ENCODE measurements at places on chromosomes 4 and X.

GRCh38 chrX:137547291-137547690 is 18.6 kb upstream of the ZIC3 start:
- no peak for DNase-seq

DNA sequence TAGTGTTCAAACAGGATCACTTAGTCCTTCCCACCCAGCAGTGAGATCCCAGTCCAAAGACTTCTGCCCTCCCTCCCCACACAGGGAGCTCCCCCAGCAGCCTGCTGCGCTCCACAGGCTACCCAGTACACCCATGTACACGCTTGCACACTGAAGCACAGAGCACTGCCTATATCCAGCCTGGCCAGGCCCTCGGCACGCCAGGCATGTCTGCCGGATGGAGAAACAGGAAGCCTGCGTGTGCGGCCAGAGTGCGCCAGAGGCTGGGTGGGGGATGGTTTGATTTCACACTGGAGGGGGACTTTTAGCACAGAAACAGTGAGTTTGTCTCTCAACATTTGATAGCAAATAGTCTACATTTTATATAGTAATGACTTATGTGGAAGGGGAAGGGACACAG is 833.5 kb upstream of the IGFBP7 start:
- DNase-seq = no peak

- no peak for DNase-seq
Observed at GRCh38 chr4:7900334-7900909, 39.2 kb downstream of the AFAP1 start.

- no peak for DNase-seq
Observed at GRCh38 chrX:10326578-10326977, 169.8 kb downstream of the CLCN4 start.

DNA sequence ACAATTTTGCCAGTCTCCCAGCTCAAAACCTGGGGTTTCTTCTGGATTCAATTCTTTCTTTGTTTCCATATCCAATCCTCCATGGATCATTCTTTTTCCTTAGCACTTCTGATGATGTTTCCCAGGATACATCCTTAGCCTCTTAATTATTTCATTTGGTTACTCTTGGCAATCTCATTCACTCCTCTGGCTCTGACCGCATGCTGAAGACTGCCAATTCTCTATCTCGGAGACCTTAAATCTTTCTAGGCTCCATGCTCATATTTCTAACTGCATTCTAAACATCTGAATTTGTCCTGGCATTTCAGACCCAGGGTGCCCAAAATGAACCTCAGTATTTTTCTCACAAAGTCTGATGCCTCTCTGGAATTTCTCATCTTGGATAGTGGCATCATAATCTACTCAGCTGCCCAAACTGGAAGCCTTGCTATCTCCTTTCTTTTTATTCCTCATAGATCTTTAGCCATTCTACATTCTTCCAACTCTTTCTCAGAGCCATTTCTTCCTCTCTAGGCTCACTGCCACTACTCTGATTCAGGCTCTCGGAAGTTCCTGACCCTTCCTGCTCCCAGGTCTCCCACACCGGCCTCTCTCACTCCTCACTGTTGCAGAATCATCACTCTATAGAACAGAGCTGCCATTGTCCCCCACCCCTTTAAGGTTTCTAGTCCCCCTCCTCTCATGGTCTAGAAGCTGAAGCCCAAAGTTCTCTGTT is 290.2 kb downstream of the CAMK2D start:
- no peak for DNase-seq

GRCh38 chr4:4259484-4260100 is 11.6 kb upstream of the TMEM128 start:
- no peak for DNase-seq

DNA sequence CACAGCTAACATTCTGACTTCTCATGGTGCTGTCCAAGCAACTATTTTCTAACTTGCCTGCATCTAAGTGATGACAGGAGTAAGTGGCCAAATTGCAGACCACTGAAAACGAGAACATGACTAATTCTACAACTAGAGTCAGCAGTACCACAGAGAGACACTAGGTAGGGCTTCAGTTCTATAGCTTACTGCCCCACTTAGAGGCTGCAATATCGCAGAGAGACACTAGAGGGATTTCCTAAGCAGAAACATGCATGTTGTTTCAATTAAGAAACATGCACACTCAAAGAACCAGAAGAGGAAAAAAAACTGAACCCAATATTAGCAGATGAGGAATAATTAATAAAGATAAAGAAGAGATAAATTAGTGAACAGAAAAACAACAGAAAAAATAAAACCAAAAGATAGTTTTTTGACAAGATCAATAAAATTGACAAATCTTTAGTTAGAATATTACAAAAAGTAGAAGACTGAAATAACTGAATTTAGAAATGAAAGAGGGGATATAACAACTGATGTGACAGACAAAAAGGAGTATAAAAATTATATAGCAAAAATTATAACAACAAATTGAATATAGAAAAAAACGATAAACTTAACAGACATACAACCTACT is 100.8 kb downstream of the SPIN4 start:
- no peak for DNase-seq

DNA sequence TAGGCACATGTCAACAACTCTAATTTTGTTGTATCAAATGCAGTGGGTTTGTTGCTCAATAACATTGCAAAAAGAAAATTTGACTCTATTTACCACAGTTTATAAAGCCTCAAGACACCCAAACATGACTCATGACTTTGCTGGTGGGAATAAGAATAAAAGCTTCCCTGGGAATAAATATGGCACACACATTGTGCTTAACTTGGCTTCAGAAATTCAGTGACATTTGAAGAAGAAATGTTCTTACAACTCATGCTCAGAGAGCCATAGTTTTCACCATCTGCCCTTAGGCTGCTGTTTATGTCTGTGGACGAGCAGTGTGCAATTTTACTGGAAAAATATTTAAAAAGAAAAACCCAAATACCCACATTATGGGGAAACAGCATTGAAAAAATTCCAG is 60.9 kb downstream of the SPATA18 start:
- DNase-seq = no peak

DNA sequence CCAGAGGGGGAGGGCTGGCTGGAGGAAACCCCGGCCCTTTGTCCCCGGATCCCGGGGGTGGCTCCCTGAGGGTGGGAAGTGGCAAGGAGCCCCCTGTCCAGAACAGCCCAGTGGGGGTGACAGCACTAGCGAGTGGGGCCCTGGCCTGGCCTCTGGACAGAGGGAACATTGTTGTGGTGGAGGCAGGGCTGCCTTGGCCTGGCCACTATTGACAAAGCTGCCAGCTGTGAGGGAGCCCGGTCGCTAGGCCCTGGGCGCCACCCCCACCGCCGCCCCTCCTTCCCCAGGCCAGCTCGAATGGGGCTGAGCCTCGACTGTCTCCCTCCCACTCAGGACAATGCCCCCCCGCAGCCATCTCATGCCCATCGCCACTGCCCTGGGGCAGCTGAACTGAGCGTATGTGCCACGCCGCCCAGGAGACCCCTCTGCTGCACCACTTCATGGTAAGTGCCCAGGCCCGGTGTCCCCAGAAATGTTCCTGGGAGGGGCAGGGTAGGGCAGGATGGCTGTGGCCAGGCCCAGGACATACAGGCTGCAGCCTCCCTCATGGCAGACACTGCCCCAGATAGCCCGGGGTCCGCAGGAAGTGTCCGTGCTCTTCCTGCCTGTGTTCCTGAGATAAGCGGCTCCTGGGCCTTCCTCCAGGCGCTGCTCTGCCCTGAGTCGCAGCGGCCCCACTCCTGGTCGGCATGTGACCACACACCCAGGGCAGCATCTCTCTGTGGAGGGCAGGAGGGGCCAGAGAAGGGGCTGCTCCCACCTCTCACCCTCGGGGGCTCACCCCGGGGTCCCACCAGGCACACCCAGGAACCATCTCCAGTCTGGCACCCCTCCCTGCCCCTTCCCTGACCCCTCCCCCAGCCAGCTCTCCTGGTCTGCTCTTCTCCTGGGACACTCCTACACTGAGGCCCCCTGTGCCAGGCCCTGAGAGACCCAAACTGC is 1.4 kb downstream of the PLXNB3 start:
- no peak for DNase-seq

DNA sequence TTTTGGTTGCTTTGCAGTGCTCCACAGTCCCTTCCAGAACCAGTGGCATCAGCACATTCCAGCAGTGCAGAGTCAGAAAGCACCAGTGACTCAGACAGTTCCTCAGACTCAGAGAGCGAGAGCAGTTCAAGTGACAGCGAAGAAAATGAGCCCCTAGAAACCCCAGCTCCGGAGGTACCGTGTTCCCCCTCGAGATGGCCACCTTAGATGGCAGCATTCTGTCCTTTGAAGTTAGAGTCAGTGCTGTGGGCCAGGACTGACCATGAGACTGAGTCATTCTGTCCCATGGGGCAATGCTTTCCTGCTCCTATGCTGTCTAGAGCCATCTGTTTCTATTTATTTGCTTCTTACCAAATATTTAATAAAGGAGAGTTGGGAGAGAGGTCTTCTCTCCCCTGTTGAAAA is 112.3 kb downstream of the KLHL8 start:
- DNase-seq = no peak

DNA sequence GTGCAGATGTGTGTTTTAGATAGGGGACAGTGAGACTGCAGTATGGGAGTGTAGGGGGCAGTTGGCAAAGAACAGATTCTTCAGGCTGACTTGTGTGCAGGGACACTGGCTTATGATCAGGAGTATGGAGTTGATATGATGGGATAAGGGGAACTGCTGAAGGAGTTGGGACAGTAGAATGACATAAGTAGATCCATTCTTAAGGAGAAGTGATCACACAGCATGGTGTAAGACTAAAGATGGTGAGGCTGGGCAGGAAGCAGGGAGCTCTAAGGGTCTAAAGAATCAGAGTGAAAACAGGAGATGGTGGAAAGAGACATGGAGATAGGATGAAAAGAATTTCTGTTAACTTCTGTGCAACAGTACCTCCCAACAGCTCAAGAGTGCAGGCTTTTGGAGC is 70.7 kb downstream of the REELD1 start:
- DNase-seq = no peak

GRCh38 chr4:41934514-41934900 is 722 bp upstream of the TMEM33 start:
- no peak for DNase-seq

GRCh38 chr4:144985014-144985413 is 113.0 kb downstream of the ANAPC10 start:
- DNase-seq = no peak

- DNase-seq = no peak
Observed at GRCh38 chr4:89878611-89879010, 16.0 kb upstream of the MMRN1 start.

GRCh38 chr4:15392053-15392805 is 35.6 kb upstream of the C1QTNF7 start:
- no peak for DNase-seq

DNA sequence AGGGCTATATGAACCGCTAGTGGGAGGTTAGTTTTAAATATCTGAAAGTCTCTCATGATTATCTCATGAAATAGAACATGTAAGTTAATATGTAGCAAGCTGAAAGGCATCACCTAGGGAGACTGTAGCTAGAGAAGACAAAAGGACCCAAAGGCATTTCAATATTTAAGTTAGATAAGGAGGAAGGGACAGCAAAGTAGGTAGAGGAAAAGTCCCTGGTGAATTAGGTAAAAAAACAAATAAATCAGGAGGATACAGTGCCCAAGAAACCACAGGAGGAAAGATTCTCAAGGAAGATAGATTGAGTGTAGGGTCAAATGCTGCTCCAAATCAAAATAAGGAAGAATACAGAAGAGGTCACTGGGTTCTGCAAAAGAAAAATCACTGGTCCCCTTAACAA is 175.5 kb downstream of the GASK1B start:
- no peak for DNase-seq

GRCh38 chr4:134126000-134126560 is 75.5 kb downstream of the PABPC4L start:
- no peak for DNase-seq

DNA sequence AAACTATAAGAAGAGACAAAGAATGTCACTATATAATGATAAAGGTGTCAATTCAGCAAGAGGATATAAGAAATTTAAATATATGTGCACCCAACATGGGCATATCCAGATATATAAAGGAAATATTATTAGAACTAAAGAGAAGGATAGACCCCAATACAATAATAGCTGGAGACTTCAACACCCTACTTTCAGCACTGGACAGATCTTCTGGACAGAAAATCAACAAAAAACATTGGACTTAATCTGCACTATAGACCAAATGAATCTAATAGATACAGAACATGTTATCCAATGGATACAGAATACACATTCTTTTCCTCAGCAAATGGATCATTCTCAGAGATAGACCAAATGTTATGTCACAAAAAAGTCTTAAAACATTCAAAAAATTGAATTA is 327.7 kb downstream of the PPP1R2C start:
- no peak for DNase-seq

All from activated CD4-positive, CD25-positive, alpha-beta regulatory T cell treated with anti-CD3 and anti-CD28 coated beads, Interleukin-2, amount 50 U/mL, for 16 hours (primary cell).